Right cardiac atrium (tissue), 5 donors: ENCODE measurements at places on chromosomes 5 and 9.
A peak's percentile ranks its signal among the peaks of the same experiment; 100 is the strongest.

GRCh38 chr9:136597141-136597885, 51.5 kb upstream of the NOTCH1 start:
- peak; percentile 46 for DNase-seq

DNA sequence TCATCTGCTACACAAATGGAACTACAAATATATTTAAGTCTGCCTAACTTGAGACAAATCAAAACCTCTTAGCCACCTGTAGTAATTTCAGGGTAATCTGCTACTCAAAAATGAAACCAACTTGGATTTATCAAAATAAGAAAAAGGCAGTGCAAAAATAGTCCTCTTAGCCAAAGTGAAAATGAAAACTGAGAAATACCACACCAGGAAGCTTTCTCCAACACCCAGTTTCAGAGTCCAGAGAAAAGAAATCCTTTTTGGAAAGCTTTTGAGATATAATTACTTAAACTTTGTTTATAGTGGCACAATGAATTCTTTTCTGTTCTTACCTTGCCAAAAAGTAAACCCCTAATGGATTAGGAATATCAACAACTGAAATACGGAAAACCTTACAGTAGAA, 990.4 kb downstream of the EFNA5 start:
- DNase-seq, result no peak

- DNase-seq, result no peak
These were observed 222.7 kb upstream of the ACO1 start for GRCh38 chr9:32161720-32162119.

DNA sequence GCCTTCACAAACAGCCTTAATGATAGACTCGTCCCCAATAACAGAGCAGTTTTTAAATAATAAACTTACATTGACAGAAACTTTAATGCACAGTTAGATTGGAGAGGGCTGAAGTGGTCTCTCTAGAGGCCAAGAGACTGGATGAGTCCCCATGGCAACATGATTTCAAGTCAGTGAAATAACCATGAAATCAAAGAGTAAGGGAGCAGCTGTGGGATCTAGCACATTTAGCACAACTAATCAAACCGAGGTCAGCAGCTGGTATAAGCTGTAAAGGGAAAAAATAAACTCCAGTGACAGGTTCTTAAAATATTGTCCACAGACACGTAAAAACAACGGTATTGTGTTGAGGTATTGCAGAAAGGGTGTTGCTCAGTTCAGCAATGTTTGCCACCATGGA, 916.6 kb downstream of the DNAH5 start:
- DNase-seq, result no peak

DNA sequence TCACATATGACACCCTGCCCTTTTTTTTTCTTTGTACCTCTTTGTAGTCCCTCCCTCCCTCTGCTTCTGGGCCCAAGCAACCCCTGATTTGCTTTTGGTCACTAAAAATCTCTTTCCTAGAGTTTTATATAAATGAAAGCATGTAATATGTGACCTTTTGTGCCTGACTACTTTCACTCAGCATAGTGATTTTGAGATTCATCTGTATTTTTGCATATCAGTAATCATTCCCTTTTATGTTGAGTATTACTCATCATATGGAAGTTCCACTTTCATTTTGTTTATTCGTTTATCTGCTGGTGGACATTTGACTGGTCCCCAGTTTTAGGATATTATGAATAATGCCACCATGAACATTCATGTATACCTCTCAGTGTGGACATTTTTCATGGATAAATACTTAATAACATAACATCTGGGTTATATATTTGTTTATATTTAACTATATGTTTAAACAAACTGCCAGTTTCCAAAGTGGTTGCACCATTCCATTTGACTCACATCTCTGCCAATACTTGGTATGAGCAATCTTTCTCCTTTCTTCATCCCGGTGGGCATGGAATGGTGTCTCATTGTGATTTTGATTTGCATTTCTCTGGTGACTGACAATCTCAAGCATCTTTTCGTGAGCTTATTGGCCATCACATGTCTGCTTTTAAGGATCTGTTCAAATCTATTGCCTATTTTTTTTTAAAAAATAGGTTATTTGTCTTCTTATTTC, 115.7 kb upstream of the S1PR3 start:
- no peak for DNase-seq

GRCh38 chr9:134035041-134036039, 10.1 kb downstream of the BRD3OS start:
- no peak for DNase-seq

GRCh38 chr5:15203376-15203775, 296.6 kb upstream of the FBXL7 start:
- DNase-seq, result no peak

- DNase-seq, result no peak
These were observed 24.5 kb downstream of the SNX18 start for GRCh38 chr5:54541823-54542783.

GRCh38 chr9:110334183-110334582, 3.5 kb downstream of the TXNDC8 start:
- no peak for DNase-seq

GRCh38 chr9:74770508-74771261, 117.0 kb downstream of the TRPM6 start:
- no peak for DNase-seq

- DNase-seq, result no peak
These were observed 9.0 kb downstream of the TOR1B start for GRCh38 chr9:129811967-129812363.

DNA sequence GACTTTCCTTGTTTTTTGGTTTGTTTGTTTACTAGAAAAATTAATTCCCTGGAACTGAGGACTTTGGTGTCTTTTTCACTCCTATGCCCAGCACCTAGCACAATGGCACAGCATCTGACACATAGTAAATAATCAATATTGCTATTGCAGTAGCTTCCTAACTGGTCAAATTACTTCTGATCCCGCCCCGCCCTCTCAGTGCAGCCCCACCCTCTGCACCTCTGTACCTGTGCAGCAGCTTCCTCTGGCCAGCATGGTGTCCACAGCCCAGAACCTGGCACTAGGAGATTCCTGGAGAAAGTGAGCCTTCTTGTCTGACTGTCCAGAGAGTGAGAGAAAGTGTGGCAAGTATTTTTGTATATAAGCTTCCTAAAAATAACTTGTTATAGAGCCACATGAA, 343.2 kb downstream of the ZNF608 start:
- DNase-seq, result peak; percentile 40

- no peak for DNase-seq
These were observed 20.6 kb downstream of the FST start for GRCh38 chr5:53501054-53501453.

- DNase-seq, result peak; percentile 76
These were observed 37.9 kb upstream of the GABRP start for GRCh38 chr5:170745481-170746071.

- no peak for DNase-seq
These were observed 55.2 kb upstream of the ZNF622 start for GRCh38 chr5:16520841-16521240.

DNA sequence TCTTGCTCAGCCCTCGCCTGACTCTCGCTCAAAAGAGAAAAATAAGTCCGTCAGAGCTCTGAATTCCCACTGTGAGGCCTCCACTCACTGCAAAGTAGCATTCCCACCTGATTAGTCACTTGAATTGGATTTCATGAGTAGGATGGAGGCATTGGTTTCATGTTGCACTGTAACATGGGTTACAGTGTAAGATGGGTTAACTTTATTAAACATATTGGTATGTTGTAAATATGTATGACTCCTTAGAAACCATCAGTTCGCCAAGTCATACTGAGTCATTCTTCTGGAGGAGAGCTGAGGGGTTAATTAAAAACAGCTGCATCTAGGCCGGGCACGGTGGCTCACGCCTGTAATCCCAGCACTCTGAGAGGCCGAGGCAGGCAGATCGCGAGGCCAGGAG, 93.8 kb upstream of the BNC2 start:
- no peak for DNase-seq

GRCh38 chr9:78666818-78667414, 370.0 kb downstream of the PSAT1 start:
- no peak for DNase-seq

- no peak for DNase-seq
These were observed 188.0 kb downstream of the XRCC4 start for GRCh38 chr5:83265318-83265717.

GRCh38 chr5:106648401-106648800, 1022.3 kb downstream of the EFNA5 start:
- no peak for DNase-seq

GRCh38 chr5:66959653-66960052, 236.9 kb downstream of the CD180 start:
- no peak for DNase-seq

DNA sequence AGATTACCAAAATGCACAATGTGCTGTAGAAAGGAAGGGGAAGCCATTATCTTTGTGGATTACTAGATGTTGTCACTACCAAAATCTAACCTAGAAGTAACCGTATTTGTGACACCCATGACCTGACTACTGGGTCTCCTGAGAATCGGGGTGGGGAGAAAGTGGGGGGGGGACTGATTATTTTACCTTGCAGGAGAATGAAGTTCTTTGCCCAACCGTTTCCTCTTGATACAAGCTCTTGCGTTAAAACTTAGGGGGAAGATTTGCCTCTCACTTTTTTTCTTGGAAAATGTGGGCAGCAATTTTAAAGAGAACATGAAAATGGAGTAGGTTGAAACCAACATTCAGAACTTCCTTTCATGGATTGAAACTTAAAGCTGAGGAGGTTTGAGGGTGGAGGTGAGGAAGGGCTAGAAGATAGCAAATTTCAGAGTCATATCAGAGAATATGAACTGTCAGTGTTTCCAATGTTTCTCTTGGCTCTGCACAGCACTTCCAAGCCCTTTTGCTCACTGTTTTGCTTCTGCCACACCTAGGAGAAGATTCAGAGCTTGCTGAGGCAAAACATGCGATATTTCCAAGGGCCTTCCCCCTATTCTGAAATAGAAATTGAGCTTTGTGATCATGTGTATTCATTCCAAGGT, 280.8 kb downstream of the AOPEP start:
- no peak for DNase-seq

DNA sequence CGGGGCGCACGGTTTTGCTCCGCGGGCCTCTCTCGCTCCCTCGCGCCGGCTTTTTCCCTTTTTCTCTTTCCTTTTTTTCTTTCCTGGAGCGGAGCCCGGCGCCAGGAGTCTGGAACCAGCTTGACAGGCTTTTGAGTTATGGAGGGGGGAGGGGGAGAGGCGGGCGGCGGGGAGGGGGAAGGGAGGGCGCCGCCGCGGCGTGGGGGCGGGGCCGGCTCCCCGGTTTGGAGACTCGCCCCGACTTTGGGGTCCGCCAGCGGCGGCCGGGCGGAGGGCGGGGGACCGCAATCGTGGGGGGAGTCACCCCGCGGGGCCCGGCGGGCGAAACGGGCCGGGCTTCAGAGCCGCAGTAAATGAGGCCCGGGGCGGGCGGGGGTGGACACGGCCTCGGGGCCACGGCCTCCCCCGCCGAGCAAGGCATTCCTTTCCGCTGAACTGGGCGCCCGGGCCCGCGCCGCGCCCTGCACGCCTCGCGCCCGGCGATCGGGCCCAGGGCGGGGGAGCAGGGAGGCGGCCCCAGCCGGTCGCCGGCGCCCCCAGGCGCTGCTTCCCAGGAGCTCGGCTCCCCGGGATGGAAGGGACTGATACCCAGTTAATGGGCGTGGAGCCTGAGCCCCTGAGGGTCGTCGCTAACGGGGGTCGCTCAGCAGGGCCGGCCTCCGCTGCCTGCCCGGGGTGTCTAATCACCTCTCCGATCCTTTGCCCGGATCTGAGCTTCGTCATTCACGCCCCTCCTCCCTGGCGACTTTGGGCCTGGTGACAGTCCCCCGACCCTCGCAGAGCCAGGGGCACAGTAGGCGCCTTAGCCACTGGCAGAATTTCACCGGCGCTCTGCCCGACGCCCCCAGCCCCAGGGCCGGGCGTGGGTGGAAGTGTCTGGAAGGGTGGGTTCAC, 138.1 kb downstream of the C9orf50 start:
- peak; percentile 95 for DNase-seq

DNA sequence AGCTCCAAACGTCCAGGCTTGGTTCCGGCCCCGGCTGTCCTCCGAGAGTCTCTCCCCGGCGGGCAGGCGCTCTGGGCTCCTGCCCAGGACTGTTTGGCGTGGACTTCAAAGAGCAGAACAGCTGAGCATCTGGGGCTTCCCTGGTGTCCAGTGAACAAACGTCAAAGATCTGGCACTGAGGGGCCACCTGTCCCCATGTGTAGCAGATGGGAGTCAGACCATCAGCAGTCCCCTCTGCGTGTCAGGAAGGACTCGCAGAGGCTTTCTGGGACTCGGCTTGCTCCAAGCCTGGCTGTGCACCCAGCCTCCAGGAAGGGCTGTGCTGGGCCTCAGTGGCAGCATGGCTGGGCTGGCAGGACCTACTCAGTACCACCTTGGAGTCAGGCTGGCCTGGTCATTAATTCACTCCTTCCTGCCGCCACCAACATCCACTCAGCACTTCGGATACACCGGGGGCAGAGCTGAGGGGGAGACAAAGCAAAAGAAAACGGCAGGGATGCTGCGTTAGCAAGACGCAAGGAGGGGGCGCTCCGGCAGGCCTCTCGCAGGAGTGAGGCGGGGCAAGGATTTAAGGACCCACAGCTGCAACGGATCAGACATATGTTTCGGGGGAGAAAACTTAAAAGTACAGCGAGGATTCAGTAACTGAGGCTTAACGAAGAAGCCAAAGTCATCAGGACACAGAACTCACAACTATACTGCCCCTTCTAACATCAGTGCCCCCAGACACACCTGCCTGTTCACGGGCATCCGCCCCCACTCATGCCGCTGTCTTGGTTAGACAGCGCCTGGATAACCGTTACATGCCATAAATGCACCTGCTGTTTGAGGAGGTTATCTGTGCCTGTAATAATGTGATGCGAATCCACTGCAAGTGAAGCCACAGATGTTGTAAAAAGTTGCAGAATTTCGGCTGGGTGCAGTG, 164.5 kb upstream of the PHYKPL start:
- DNase-seq, result peak; percentile 74

DNA sequence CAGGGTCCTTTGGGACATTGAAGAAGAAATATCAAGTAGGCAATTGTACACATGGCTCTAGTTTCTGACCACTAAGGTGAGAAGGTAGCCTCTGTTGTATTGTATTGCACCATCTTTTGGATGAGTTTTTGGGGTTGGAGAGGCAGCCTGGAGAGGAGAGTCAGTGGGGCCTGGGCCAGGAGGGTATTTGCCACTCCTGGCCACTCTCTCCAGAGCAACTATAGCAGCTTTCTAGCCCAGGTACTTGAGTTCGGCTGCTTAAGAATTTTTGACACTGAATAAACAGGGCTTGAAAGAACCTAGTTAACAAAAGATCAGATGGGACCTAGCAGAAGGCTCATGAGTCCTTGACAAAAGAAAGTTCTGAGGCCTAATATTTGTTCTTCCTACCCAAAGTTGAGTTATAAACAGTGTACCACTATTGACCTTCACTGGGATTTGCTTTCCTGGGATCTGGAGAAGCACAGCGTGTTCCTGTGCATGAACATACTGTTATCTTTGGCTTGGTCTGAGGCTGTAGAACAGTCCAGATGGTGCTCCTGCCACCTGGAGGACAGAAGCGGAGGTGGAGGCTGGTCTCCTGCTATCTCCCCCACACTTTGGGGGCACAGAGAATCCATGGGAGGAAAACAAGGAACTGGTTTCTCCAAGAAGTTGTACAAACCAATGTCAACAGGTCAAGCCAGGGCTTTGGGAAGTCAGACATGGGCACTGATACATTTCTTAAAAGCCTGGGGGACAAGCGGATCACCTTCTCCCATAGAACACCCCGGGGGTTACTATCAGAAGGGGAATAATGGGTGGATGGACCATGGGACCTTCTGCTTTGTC, 110.4 kb upstream of the LIFR start:
- DNase-seq, result peak; percentile 64
